GM23248 (cell line): ENCODE measurements at places on chromosomes 1 and 21. TPM values are rescaled to one million over a fixed set of nuclear protein-coding genes. Genes with fewer than 3 reads are reported as not detected.

GRCh38 chr1:9823943-9824701, at the start of gene CLSTN1:
CLSTN1 (minus strand) TSS chr1:9823965; CDS start chr1:9823733, 232 bp downstream.
- peak; percentile 94 for DNase-seq

DNA sequence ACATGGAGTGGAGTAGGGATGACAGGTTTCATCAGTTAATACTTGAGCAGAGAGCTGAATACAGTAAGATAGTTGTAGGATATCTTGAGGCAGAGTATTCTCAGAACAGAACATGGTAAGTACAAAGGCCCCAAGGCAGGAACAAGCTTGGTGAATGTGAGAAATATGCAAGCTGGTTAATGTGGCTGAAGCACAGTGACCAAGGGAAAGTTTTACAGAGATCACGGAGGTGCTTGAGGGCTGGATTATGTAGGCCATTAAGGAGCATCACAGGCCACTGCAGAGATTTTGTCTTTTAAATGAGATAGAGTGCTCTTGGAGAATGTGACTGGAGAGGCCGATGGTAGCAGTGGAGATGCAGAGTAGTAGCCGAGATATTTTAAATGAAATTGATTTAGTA, 54.0 kb upstream of the BOLA1 start:
- DNase-seq: peak; percentile 23

DNA sequence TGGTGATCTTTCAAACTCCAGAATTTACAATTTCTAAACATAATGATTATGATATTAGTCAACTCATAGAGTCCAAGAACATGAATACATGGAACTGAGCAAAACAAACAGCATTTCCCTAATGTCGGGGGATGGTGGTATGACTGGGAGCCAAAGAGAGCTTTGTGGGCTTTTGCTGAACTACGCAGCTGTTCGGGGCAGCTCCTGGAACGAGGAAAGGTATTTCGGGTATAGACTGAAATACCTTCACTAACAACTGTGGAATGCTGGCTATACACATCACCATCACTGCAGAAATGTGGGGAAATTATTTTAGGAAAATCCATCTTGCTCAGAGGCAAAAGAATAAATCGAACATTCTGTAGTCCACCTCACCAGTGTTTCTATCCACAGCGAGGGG, 30.2 kb upstream of the VPS26C start:
- no peak for DNase-seq

DNA sequence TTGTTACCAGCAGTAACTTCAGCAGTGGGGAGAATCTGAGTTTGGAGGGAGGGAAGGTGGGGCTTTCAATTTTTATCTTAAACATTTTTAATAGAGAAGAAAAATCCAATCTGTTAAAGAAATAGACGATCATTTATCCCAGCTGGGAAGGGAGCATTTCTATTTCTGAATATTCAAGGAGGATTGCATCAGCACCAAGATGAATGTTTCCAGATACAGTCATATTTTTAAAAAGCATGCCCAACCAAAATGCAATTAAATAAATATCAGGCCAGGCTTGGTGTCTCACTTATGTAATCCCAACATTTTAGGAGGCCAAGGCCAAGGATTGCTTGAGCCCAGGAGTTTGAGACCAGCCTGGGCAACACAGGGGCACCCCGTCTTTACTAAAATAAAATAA, 1.7 kb upstream of the ATP1A4 start:
- peak; percentile 89 for DNase-seq

DNA sequence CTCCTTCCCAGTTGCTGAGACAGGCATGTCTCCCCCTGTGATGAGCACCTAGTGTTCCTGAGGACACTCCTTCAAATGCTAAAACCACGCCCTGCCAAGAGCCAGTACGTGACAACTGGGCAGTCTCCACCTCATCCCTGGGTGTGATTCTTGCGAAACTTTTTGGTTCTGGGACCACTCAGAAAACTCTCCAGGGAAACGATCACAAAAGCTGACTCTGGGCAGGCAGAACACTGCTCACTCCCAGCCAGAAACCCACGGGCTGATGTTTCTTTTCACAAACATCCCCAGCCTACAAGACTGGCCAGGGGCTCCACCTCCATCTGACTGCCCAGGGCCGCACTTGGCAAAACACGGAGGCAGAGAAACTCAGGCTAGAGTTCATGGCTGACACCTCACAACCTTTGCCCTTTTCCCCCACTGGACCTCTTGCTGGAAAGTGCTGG, 24.4 kb downstream of the DHRS3 start:
- DNase-seq: peak; percentile 90

DNA sequence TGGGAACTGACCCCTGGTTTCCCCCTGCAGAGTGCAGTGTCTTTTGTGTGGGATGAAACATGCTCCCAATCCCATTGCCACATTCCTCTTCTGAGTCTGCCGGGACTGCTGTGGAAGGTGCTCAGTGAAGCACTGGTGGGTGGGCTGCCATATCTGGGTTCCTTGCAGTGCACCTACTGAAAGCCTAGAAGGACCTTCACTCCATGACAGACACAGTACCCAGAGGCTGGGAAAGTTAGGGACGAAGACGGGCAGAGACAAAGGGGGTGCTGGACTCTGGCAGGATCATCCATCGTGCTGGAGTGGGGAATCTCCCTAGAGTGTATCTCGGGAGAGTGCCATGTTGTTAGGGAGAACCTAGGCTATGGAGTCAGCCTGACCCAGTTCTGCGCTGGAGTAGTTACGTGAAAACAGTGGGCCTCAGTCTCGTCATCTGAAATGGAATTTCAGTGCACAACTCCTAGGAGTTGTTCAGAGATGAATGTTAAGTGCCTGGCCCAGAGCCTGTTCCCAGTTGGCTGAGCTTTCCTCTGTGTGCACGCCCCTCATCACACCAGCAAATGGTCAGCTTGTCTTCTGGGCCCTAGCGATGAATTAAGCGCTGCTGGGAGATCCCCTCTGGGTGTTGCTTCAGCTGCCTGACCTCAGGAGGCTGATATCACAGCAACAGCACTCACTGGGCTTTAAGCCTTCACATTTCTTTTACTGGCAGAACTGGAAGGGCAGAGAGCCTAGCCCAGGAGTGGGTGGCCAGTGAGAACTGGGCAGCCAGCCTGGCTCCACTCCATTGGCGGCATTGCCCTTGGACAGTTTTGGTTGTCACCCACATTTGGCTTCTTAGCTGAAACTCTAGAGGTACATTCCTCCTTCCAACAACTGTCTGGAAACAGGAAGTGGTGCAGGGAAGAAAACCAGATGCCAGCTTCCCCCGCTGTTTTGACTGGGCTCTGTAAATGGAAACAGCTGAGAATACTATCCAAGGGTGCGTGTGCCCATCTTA, 479.8 kb upstream of the VAMP3 start:
- peak; percentile 68 for DNase-seq

- DNase-seq: peak; percentile 59
Observed at GRCh38 chr1:151594143-151594625, 17.7 kb upstream of the SNX27 start.

GRCh38 chr21:42250422-42251403, 31.8 kb downstream of the ABCG1 start:
- DNase-seq: no peak

The RHBG gene
- total RNA-seq: not detected in 2 replicates
